Body of pancreas (tissue), 4 donors: ENCODE measurements at places on chromosomes 16 and 17. TPM values are rescaled to one million over a fixed set of nuclear protein-coding genes. Genes with fewer than 3 reads are reported as not detected.

- H3K4me1 ChIP-seq, result peaks cover 9% of the 10 kb centered on the region
- no peak overlapping the region for H3K4me3 ChIP-seq
- no peak overlapping the region for H3K27ac ChIP-seq
- no peaks in the 10 kb centered on the region for H3K27me3 ChIP-seq
- no peak for DNase-seq
These were observed 87.0 kb upstream of the RPRML start for GRCh38 chr17:47066095-47066494.

DNA sequence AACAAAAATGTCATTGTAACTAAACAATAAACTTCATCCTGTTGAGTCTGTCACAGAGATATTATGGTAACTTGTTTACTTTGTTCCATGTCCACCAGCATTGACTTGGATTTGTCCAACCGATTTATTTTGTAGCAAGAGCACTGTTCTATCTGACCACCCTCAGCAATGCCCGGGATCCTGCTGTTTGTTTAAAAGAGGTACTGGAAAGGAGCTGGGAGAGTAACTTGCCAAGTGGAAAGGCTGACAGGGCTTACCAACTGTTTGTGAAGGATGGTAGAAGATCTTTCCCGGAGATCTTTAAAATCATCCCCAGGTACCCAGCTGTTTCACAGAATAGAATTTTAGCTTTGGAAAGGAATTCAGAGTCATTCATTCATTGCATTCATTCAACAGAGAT lies 59.1 kb upstream of the BCAR1 start:
- H3K36me3 ChIP-seq, result no peaks in the 10 kb centered on the region
- DNase-seq, result no peak
- H3K27ac ChIP-seq, result no peak overlapping the region
- H3K27me3 ChIP-seq, result no peaks in the 10 kb centered on the region
- H3K4me3 ChIP-seq, result no peak overlapping the region

- no peaks in the 10 kb centered on the region for H3K4me1 ChIP-seq
- H3K36me3 ChIP-seq, result no peaks in the 10 kb centered on the region
- no peak for DNase-seq
- H3K4me3 ChIP-seq, result no peak overlapping the region
These were observed 20.4 kb downstream of the OTOA start for GRCh38 chr16:21684199-21684598.

DNA sequence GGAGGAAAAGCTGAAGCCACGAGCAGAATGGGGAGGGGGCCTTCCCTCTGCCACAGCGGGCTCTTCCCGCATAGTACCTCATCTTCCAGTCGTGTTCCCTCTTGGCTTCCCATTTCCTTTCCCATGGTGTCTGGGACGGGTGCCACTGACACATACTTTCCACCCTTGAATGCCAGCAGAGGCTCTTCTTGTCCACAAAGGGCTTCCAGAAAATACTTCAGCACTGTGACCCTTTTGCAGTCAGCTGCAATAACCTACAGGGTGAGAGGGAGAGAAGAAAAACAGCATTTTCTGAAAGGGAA lies 30.7 kb downstream of the HIC1 start:
- H3K4me1 ChIP-seq, result peaks cover 28% of the 10 kb centered on the region
- H3K4me3 ChIP-seq, result no peak overlapping the region
- no peaks in the 10 kb centered on the region for H3K27me3 ChIP-seq

DNA sequence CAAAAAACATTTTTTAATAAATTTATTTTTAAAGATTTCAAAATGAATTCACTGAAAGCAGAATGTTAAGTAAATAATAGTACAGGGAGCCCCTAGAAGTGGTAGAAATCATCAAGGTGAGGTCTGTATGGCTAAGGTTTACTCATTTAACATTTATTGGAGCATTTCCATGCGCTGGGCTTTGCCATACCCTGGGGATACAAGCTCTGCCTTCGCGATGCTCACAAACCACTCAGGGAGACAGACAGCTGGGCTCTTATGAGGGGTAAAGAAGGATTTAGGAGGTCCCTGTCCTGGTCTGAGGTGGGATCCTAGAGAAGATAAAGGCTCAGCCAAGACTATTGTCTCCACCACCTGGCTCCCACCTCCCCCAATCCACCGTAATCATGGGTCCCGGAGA lies 11.3 kb upstream of the LPCAT2 start:
- H3K36me3 ChIP-seq, result no peaks in the 10 kb centered on the region
- no peak overlapping the region for H3K27ac ChIP-seq
- H3K27me3 ChIP-seq, result no peaks in the 10 kb centered on the region
- peaks cover 13% of the 10 kb centered on the region for H3K4me1 ChIP-seq
- DNase-seq, result no peak

DNA sequence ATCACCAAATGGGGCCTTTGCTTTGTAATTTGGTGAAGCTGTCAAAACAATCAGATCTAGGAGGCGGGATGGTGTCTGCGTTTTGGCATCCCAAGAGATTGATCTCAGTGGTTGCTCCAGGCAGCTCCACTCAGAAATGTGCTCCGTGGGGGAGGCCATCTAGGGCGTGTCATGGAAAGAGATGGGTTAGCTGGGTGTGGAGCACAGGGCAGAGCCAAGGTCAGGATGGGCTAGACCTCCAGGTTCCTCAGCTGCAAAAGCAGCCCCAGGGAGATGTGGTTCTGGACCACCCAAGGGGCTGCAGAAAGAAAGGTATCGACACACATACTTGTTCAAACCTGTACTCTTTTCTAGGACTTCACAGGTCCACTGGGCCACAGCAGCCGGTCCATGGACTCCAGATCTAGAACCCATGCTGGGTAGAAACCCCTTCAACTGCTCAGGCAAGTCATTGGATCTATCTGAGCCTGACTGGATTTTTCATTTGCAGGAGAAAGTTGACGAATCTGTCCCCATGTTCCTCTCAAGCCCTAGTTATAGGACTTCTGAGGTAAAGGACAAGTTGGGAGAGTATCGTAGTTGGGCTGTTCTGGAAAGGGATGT lies 270.2 kb upstream of the RPL38 start:
- no peaks in the 10 kb centered on the region for H3K36me3 ChIP-seq
- no peak for DNase-seq
- H3K27me3 ChIP-seq, result no peaks in the 10 kb centered on the region
- no peak overlapping the region for H3K4me3 ChIP-seq
- no peaks in the 10 kb centered on the region for H3K4me1 ChIP-seq

GRCh38 chr16:11094075-11094856 lies 149.9 kb downstream of the CLEC16A start:
- no peaks in the 10 kb centered on the region for H3K36me3 ChIP-seq
- DNase-seq, result no peak
- no peak overlapping the region for H3K4me3 ChIP-seq
- peaks cover 19% of the 10 kb centered on the region for H3K4me1 ChIP-seq
- no peaks in the 10 kb centered on the region for H3K27me3 ChIP-seq
- H3K27ac ChIP-seq, result no peak overlapping the region

DNA sequence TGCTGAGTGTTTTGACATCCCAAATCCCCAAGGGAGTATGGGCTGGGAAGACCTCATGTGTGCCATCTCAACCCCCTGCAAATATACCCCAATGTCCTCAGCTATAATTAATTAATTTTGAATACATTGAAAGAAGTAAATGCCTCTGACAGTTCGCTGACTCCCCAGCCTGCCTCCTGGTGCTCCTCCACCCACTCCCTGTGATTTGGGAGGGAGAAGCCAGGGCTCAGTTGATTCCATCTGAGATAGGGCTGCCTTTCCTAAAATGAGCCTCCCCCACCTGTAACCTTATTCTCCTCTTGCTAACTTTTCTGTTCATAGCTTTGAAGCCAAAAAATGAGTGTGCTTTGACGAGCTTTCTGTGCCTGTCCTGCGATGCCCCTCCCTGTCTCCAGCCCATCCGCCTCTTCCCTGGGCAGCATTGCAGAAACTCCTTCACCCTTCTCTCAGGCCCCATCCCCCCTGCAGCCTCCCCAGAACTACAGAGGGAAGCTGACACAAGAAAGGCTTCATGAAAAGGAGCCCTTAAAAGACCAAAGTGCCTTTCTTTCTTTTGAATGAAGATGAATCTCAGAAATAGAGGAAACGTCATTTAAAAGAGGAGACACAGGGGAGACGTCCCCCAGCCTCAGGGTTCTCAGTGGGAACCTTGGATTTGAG lies 70.3 kb downstream of the HLF start:
- no peaks in the 10 kb centered on the region for H3K4me1 ChIP-seq
- no peak overlapping the region for H3K4me3 ChIP-seq
- no peak for DNase-seq
- no peak overlapping the region for H3K27ac ChIP-seq

GRCh38 chr17:73175962-73176565 lies 11.3 kb downstream of the SSTR2 start:
- no peaks in the 10 kb centered on the region for H3K4me1 ChIP-seq
- DNase-seq, result no peak
- H3K27ac ChIP-seq, result no peak overlapping the region
- no peaks in the 10 kb centered on the region for H3K27me3 ChIP-seq
- no peaks in the 10 kb centered on the region for H3K36me3 ChIP-seq

DNA sequence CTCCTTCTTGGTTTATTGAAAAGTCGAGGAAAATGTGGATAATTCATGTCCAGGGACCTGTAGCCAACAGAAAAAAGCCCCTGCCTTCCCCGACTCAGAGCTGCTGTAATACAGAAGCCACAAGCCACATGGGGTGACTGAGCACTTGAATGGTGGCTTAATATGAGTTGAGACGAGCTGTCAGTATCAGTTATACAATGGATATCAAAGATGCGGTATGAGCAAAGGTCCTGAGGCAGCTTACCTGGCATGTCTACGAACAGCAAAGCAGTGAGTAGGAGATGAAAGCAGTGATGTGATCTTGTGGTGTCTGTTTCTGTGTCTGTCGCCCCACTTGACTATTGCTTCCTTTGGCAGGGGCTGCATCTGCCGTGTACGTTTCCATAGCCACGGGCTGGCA lies 12.2 kb upstream of the RMI2 start:
- no peaks in the 10 kb centered on the region for H3K36me3 ChIP-seq
- H3K27ac ChIP-seq, result no peak overlapping the region
- H3K4me3 ChIP-seq, result no peak overlapping the region
- DNase-seq, result no peak

DNA sequence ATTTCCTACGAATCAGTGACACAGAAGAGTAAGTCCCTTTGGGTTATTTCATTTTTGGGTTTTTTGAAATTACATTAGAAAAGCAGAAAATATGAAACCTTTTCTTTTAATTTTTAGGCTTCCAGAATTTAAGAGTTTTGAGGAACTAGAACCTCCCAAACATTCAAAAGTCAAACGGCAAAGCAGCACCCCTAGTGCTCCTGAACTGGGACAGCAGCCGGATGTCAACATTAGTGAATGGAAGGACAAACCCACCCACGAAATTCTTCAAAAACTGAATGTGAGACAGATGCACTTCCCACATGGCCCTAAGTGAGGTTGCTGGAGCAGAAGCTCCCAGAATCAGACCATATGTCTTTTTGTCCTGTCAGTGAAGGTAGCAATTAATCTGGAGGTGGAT lies 199.4 kb downstream of the PHKB start:
- H3K36me3 ChIP-seq, result peaks cover 6% of the 10 kb centered on the region
- no peak overlapping the region for H3K27ac ChIP-seq
- H3K4me3 ChIP-seq, result no peak overlapping the region
- DNase-seq, result no peak

- no peaks in the 10 kb centered on the region for H3K4me1 ChIP-seq
- no peaks in the 10 kb centered on the region for H3K27me3 ChIP-seq
- DNase-seq, result peak; percentile 17
- no peak overlapping the region for H3K4me3 ChIP-seq
These were observed 126.4 kb downstream of the KCNJ2 start for GRCh38 chr17:70295731-70296130.

DNA sequence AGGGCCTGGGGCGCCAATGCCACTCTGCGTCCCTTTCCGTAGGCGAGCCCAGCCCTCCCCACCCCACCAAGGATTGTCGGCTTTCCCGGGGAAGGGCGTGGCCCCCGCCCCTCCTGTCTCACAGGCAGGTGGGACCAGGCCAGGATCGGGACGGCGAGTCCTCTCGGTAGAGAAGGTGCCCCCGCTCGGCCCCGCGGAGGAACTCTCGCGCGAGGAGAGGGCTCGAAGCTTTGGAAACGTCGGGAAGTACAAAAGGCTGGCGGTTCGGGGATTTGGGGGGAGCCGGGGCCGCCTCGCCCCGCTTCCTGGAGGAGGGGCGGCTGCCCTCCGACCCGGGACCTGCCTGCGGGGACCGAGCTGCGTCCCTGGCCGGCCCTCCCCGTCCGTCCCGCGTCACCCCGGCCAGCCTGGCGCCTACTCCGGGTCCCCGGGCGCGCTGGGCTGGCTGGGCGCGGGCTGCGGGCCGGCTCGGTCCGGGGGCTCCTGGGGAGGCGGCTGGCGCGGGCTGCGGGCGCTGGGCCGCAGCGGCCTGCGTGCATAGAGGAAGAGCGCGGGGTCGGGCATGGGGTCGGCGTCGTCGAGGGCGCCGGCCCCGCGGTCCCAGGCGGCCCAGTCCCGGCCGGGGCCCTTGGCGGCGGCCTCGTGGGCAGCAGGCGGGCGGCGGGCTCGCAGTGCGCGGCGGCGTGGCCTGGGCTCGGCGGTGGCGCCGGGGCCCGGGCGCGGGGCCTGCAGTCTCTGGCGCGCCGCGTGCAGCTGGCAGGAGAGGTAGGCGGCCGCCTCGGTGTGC lies 12.6 kb upstream of the CLUH start:
- H3K27ac ChIP-seq, result no peak overlapping the region
- H3K27me3 ChIP-seq, result peaks cover 11% of the 10 kb centered on the region
- no peaks in the 10 kb centered on the region for H3K36me3 ChIP-seq
- H3K4me3 ChIP-seq, result no peak overlapping the region
- H3K4me1 ChIP-seq, result peaks cover 5% of the 10 kb centered on the region

DNA sequence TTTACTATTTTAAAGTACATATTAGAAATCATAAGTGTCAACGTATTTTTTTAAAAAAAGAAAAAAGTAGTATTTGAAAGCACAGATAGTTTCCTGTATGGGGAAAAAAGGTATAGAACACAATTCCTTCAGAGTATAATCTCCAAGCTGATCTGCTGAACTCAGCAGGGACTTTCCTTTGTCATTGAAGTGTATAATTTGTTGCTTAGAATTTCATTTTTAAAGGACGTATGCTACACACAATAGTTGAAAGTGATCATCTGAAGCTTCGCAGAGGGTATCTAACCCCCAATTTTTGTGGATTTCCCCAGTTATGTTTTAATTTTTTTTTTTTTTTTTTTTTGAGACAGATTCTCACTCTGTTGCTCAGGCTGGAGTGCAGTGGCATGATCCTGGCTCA lies 20.2 kb upstream of the MAPT start:
- no peaks in the 10 kb centered on the region for H3K36me3 ChIP-seq
- no peak overlapping the region for H3K27ac ChIP-seq
- H3K27me3 ChIP-seq, result no peaks in the 10 kb centered on the region
- no peak overlapping the region for H3K4me3 ChIP-seq
- H3K4me1 ChIP-seq, result no peaks in the 10 kb centered on the region
- no peak for DNase-seq

UTS2R gene
- not detected for total RNA-seq

AANAT gene
- not detected for total RNA-seq

ATP2A3 gene
- 49.5 TPM for total RNA-seq

C17orf50 gene
- not detected for total RNA-seq

SULT1A1 gene
- 26.7 TPM for total RNA-seq

CLEC18B gene
- not detected for total RNA-seq

KRTAP9-8 gene
- total RNA-seq, result not detected

SLFN14 gene
- not detected for total RNA-seq

C16orf89 gene
- total RNA-seq, result 17.1 TPM

AOC3 gene
- 6.5 TPM for total RNA-seq

SOX9 gene
- total RNA-seq, result 47.5 TPM
